ENCODE measurements at places on chromosomes 3 and 15. TPM values are rescaled to one million over a fixed set of nuclear protein-coding genes. Genes with fewer than 3 reads are reported as not detected.

MESP2 gene
- not detected for total RNA-seq

NANOGP8 gene
- total RNA-seq, result not detected

TMEM207 gene
- not detected for total RNA-seq

ALG1L2 gene
- total RNA-seq, result not detected

RASGRF1 gene
- total RNA-seq, result 2.1 TPM

CTXN2 gene
- 0.05 TPM for total RNA-seq

CATSPER2 gene
- total RNA-seq, result 0.60 TPM

ZBTB47 gene
- total RNA-seq, result 17.9 TPM

PLS1 gene
- 6.6 TPM for total RNA-seq

IL20RB gene
- 1.1 TPM for total RNA-seq

RPL14 gene
- total RNA-seq, result 589 TPM

DNAH12 gene
- not detected for total RNA-seq

SUSD5 gene
- total RNA-seq, result 11.6 TPM

ANKRD34C gene
- total RNA-seq, result not detected

C2CD4B gene
- total RNA-seq, result not detected

GRIP2 gene
- 0.10 TPM for total RNA-seq

KNG1 gene
- total RNA-seq, result not detected

RMDN3 gene
- total RNA-seq, result 19.3 TPM

TAGLN3 gene
- total RNA-seq, result not detected

Data from A172 (cell line).